ENCODE measurements at places on chromosomes 12 and 14.

- no peak for DNase-seq
Measured at GRCh38 chr12:111451232-111451631, 45.5 kb downstream of the SH2B3 start.

DNA sequence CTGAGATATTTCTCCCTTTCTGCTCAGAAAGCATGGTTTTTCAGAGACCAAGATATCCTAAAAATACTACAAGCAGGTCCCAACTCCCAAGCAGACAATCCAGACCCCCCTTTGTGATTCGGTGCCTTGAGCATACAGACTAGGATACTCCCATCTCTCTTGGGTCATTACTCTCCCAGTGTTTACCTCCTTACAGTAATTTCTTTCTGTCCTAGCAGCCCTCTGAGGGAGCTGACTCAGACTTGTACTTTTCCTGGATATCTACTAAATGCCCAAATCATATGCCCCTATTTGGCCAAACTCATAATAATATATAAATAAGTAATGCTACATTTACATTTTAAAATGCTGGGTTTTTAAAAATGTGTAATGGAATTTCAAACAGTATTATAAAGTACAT lies 355.6 kb downstream of the LRIG3 start:
- DNase-seq = no peak

- DNase-seq = no peak
Measured at GRCh38 chr12:130961921-130962451, 8.3 kb downstream of the ADGRD1 start.

- DNase-seq = no peak
Measured at GRCh38 chr12:54558311-54558710, 8.9 kb downstream of the PDE1B start.

GRCh38 chr12:51589060-51589459 lies 2.0 kb upstream of the SCN8A start:
- DNase-seq = no peak

GRCh38 chr12:58367041-58367440 lies 425.7 kb downstream of the ATP23 start:
- DNase-seq = no peak

DNA sequence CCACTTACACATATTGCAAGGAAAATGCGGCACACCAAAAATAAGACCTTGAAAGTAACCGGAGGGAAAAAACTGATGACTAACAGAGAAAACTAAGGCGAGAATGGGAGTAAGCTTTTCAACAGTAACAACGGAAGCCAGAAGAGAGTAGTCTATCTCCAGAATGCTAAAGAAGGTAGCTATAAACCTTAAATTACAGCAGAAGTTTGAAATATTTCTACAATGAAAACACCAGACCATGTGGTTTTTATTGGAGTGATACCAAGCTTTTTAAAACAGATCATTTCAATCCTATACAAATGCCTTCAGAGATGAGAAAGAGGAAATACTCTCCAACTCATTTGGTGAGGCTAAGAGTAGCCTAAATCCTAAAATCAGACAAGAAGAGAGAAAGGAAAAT lies 209.5 kb downstream of the ANO6 start:
- DNase-seq = no peak

Measured in NCI-H446 treated with DMSO at 0.1 percent for 48 hours (cell line).